HS-27A (cell line): ENCODE measurements at places on chromosomes 1 and 21.
A peak's percentile ranks its signal among the peaks of the same experiment; 100 is the strongest.

DNA sequence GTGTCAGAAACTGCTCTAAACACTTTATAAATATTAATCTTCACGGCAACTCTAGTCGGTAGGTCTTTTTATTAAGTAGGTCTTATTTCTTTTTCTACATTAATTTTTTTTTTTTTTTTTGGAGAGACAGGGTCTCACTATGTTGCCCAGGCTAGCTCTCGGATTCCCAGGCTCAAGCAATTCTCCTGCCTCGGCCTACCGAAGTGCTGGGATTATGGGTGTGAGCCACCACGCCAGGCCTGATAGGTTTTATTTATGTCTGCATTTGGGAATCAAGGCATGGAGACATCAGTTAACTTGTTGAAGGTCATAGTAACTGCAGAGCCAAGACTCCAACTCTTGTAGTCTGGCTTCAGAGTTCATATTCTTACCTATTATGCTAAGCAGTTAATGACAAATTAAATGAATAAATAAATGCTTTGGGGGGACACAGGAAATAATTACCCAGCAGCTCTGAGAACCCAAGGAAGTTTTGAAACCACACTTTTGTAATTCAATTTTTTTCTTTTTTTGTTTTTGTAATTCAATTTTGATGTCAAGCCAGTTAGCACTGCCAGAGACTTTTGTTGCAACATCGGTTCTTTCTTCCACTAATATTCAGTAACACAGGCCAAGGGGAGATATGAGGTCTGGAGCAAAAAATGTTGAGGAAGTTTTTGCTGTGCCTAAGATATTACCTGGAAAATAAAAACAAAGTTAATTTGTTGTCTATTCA is 9.4 kb upstream of the UAP1 start:
- DNase-seq, result no peak

DNA sequence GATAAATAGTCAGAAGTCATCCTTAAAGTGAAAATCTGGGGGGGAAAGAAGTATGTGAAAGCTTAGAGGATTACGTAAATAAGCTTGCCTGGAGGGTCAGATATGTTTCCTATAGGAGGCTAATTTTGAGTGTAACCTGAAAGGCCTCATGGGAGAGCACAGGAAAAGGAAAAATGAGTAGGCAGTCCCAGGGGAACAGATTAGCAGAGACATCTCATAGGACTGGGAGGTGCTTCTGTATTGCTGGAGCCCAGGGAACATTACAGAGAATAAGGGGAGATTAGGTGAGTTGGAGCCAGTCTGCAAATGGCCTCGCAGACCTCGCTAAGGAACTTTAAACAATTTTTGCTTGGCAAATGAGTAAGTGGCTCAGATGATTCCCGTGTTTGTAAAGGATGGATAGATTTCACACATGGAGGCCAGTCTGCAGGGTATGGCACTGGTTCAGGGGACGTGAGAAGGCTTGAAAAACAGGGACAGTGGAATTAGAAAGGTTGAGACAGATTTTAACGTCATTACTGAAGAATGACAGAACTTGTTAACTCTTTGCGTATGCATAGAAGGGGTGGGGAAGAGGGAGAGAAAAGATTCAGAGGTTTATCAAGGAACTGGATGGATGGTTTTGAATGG is 149.1 kb downstream of the GREM2 start:
- no peak for DNase-seq

- DNase-seq, result no peak
Measured at GRCh38 chr1:8200317-8201115, 117.4 kb upstream of the SLC45A1 start.

DNA sequence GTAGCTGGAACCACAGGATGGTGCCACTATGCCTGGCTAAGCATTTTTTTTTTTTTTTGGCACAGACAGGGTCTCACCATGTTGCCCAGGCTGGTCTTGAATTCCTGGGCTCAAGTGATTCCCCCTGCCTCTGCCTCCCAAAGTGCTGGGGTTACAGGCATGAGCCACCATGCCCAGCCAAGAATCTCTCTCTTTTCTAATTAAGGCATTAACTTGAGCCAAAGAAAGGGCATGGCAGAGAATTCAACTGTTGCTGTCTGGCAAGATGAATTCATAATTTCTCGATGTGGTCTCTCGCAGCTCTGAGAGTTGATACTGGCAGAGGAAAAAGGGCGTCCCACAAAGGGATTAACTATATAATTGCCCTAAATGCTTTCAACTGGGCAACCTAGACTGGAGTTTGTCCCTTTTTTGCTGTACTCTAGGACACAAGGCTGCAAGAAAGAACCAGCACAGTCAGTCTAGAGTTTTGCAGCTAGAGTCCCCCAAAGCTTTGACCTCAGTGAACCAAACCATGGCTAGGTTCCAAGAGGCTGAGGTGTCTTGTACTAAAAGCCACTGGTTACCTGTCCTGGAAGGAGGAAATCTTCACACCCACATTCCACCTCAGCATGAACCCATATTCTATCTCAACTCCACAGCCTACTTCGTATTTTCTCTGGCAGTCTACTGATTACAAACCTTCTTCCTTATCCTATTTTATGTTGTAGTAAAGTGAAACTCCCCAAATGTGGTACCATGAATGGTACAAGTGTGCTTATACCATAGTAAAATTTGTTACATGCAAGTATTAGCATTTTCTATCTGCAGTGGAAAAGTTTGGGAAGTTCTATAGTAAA is 51.2 kb downstream of the OPTC start:
- no peak for DNase-seq

- peak; percentile 91 for DNase-seq
Measured at GRCh38 chr21:38811257-38811656, 5.5 kb downstream of the ETS2 start.

DNA sequence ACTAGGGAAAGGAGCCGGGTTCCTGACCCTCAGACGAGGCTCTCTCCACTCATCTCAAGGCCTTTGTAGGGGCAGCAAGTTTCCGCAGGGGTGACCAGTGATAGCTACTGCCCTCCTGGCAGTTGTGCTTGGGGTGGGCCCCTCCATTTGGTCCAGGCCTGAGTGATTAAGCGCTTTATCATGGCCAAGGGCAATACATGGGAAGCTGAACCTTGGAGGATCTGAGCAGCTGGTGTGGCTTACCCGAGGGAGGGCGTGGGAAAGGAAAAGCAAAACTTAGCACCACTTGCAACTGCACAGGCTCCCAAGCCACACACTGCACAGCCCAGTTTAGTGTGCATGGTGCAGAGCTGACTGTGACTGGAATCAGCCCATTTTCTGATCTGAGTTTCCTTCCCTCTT is 47.8 kb downstream of the GADD45A start:
- DNase-seq, result no peak

DNA sequence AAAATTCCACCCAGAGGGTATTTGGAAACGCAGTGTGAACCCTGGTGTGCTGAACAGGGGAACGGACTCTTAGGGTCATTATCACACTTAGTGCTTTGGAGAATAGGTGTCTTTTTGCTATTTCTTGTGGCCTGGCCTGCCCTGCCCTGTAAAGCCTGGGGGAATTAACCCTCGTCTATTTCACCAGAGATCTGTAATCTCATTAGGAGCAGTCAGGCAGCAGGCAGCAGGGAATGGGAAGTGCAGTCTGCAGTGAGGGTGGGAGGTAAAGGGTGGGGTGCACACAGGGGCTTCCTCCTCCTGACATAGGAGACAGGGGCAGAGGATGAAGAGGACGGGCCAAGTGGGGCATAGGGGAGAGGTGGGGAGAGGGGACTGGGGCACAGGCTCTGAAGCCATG is 1.1 kb upstream of the SLC1A7 start:
- no peak for DNase-seq

GRCh38 chr1:243883551-243883950 is 33.5 kb upstream of the AKT3 start:
- no peak for DNase-seq

GRCh38 chr1:246608616-246609376 is 42.5 kb downstream of the CNST start:
- peak; percentile 86 for DNase-seq

DNA sequence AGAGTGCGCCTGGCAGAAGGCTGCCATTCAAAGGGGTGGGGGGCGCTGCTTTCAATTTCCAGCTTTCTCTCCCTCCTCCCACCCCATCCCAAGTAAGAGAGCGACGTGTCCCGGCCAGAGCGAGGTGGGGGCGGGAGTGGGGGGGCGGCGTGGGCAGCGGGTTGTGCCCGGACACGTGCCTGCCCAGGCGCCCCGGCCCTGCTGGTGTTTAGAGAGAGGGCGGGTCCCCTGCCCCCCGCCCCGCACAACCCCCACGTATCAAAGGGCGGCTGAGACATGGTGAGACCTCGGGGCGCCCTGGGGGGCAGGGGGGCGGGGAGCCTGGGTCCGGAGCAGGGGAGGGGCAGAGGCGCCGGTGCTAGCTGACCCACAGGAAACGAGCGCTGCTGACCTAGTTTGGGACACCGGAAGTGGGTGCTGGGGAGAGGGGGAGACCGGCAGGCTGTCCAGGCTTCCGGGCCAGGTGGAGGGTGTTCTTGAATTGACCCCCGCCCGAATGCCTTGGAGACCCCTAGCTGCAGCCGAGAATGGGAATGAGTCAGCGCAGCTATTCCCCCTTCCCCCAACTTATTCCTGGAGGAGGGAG is 1.3 kb downstream of the ZBTB7B start:
- DNase-seq, result no peak

- no peak for DNase-seq
Measured at GRCh38 chr1:32334864-32335534, 1.0 kb downstream of the MARCKSL1 start.

DNA sequence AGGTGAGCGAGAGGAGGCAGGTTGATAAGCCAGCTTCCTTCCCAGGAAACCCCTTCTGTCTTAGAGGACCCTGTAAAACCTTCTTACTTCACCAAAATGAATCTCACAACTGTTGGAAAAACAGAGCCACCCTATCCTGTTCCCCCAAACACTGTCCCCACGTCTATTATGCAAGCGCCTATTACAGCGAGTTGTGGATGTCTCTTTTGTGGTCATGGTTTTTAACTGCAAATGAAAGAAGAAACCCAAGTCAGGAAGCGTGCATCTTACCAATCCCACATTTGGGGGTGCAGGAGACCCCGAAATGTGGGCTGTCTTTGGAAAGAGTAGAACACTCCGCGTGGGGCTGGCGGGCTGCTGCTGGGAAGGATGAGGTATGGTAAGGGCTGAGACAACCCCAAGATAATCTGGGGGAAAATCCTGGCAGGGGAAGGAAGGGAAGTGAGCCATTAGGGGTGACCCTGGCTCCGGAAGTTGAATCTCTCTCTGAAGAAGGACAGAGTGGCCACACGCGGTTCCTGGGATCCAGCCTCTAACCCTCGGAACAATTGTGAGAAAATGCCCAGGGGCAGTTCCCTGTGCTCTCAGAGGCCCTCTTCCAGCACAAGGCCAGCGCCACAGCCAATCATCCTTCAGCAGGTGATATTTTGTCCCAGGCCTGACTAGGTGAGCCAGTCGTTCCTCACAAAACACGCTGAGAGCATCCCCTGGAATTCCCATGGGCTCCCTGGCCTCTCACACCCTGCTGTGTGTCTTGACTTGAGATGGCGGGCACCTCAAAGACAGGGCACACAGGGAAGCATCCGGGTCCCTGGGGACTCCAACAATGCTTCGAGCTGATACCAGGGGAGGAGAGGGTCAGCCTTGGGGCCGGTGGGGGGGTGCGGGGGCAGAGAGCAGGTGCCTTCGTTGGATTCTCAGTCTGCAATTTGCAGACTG is 168.5 kb upstream of the IRF2BP2 start:
- no peak for DNase-seq

DNA sequence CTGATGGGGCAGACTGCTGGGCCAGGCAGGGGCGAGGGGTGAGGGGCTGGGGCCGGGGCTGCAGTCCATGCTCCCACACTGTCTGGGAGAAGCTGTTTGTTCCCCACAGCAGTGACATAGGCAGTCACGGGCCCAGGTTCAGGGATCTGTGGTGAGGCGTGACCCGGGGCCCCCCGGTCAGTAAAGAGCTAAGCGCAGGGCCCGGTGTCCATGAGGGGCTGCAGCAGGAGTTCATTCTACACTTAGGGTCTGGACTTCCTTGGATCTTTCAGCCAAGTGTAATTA is 4.4 kb downstream of the PEX10 start:
- DNase-seq, result no peak
